Activated T-cell treated with anti-CD3 and anti-CD28 coated beads, Interleukin-2, amount 50 U/mL, for 1 hour (primary cell): ENCODE measurements at places on chromosomes 2 and 18.

GRCh38 chr2:38744399-38744780 is 6.8 kb downstream of the SRSF7 start:
- no peak for DNase-seq

GRCh38 chr2:211487733-211488132 is 931.3 kb downstream of the CPS1 start:
- no peak for DNase-seq

GRCh38 chr18:59228351-59228750 is 8.4 kb downstream of the GRP start:
- DNase-seq: no peak

GRCh38 chr2:117983040-117983439 is 30.8 kb downstream of the CCDC93 start:
- DNase-seq: no peak

GRCh38 chr2:218957671-218958070 is 1.8 kb upstream of the CDK5R2 start:
- DNase-seq: no peak

DNA sequence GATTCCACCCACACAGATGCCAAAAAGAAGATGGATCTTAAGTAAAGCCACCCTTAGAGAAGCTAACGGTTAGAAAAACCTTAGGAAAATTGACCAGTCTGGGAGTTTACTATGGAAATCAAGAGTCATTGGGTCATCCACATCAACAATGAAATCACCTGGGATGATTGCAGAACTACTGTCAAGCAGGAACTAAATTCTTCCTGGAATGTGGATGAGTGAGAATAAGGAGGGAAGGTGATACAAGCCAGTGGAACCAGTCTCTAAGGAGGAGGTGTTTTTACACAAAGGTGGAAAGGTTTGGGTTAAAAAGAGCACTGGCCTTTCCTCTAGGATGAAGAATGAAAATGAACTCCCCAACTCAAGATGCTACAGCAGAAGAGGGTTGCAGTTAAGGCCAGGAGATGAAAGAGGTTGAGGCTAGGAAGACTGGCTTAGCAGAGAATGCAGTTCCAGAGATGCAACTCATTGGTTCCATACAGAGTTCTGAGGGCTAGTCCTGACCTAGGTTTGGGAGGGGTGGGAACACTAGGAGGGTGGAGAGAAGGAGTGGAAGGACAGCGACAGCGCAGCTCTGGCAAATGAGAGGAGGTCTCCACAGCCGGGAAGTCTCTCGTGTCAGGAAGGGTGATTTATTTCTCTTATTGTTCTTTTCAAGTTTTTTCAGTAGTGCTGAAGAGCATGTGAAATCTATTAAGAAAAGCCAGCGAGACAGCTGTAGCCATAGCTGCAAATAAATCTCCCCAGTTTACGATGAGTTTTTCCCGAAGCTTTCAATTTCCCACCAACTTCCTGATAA is 27.7 kb upstream of the KDM3A start:
- DNase-seq: no peak

DNA sequence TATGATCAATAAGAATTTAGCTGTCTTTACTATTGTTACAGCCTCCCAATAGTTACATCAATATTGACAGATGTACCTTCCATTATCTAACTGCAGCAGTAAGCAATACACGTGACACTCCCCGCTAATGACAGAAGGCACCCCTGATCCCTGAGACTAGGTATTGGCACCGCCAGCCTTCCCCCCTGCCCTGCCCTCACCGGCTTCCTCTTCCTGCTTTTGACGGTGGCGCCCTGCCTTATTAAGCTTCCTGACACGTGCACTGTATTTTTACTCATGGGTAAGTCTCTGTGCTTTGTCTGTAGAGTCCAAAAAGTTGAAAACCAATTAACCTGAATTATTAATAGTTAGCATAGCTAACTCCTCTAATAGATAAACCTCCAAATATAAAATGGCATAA is 223.5 kb downstream of the EIPR1 start:
- DNase-seq: no peak

- DNase-seq: no peak
Measured at GRCh38 chr2:179898873-179899272, 37.5 kb upstream of the ZNF385B start.
